T-helper 2 cell treated with Interferon-gamma antibody and Interleukin-4, amounts not matched to agents 5 μg/mL and 100 μg/mL, for 36 hours (primary cell): ENCODE measurements at places on chromosomes 5 and 9.

GRCh38 chr5:133307275-133307674 lies 255.5 kb downstream of the HSPA4 start:
- no peak for DNase-seq

- peak; percentile 51 for DNase-seq
Measured at GRCh38 chr5:135913713-135914626, 18.3 kb upstream of the IL9 start.

- no peak for DNase-seq
Measured at GRCh38 chr5:109935833-109936490, 246.2 kb downstream of the MAN2A1 start.

DNA sequence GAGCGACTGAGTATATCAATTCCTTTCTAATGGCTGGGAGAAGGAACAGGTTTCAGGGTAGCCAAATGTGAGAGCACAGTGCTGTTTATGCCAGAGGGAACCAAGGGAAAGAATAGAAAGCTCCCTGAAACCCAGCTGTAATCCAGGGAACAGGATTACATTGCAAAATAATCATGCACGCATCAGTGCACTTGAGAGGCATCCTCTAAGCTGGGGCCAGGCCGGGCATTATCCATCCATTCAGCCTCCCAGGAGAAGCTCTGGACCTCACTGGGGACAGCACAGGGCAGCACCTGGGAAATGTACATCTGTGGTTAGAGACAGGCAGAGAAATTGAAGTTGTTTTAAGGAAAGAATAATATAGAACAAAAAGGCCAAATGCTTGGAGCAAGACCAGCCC lies 72.7 kb downstream of the MTRR start:
- no peak for DNase-seq

DNA sequence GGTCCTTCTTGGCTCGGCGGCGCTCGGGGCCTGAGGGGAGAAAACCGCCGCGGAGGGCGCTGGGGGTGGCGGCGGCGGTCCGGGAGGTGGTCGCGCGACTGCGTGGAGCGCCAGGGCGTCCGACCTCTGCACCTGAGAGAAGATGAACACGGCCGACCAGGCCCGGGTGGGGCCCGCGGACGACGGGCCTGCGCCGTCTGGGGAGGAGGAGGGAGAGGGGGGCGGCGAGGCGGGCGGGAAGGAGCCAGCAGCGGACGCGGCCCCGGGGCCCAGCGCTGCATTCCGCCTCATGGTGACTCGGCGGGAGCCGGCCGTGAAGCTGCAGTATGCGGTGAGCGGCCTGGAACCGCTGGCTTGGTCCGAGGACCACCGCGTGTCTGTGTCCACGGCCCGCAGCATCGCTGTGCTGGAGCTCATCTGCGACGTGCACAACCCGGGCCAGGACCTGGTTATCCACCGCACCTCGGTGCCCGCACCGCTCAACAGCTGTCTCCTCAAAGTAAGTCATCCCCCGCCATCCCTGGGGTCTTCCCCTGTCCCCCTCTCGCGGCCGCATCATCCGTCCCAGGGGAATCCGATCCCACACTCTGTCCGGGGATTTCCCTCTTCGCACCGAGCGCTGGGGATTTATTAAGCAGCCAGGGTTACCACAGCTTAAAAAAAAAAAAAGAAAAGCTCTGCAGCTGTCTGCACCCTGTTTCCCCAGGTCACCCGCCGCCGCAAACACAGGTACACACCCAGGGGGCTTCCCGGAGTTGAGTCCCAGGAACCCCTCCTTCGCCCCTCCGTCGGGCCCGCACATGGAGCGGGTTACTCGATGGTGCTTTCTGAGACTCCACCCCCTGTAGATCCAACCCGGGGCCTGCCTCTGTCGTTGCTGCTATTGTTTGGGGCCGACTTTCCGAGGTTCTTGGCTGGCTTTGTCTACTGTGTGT lies at the start of gene GTF3C4:
GTF3C4 (plus strand) TSS at position 8 of the 935 bp plus-strand sequence; CDS start at position 143, 135 bp downstream.
- peak; percentile 81 for DNase-seq

DNA sequence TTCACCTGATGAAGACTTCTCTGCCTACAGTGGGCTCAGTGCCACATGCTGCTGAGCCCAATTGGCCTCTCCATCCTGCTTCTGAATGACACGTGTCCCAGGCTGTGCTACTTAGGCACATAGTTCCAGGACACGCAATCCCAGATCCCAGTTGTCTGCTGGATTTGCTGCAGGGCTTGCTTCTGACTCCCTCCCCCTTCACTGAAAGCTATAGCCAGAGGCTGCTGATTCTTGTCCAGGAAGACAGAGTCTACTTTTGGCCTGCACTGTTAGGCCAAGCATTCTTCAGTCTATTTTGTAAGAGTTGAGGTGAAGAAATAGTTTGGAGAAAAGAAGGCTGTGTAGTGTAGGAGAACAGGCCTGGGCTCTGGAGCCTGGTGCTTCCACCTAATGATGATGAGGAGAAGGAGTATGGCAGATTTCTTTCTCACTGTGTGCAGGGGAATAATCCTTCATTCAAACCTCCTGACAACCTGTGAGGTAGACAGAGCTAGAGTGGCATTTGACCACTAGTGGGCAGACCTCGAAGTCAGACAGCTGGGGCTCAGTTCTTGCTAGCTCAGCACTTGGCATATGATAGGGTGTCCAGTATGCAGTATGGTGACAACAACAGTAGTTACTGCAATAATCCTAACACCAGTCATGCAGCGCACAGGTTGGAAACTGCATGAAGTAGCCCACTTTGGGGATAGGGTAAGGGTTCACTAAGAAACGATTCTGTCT lies 19.5 kb upstream of the ASPN start:
- no peak for DNase-seq

- DNase-seq, result no peak
Measured at GRCh38 chr9:112789473-112789872, 38.9 kb downstream of the SNX30 start.

GRCh38 chr5:132467287-132467984 lies 23.1 kb downstream of the IRF1 start:
- DNase-seq, result no peak

DNA sequence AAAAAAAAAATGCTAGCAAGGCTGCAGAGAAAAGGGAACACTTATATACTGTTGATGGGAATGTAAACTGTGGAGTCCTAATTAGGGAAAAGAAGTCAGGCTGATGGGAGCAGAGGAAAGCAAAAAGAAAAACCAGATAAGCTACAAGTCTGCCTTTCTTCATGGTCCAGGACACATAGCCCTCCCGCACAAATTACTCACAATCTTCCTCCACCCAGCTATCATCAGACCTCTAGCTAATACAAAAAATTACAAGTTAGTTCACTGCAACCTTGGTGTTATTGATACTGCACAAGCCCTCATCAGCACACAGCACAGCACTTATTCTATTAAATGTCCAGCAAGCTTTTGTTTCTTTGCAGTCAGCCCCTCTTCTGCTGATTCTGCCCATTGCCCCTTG lies 186.0 kb upstream of the ADRA1B start:
- no peak for DNase-seq

DNA sequence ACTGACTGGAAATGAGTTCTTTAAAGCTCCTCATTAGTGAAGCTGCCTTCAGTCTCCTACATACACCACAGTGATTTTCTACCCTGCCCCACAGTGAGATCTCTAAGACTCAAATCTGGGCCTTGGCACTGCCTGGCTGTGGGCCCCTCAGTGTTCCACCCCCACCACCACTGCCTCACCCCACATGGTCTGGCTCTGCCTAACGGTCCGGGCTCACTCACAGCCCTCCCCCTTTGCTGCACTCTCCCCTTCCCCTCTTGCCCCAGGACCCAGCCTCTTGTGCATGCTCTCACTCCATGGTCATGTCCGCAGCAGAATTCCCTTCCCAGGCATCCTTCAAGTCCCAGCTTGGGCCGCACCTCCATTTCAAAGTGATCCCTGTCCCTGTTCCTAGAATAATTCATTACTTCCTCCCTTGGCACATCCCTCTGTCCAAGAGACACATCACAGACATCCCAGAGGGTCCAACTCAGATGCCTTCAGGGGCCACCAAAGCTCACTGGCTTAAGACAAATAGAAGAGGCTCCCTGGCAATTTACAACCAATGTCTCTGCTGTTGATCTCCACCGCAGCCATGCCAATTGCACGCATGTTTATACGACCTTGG lies 56.7 kb downstream of the HRH2 start:
- DNase-seq, result no peak

GRCh38 chr5:107294211-107294550 lies 376.6 kb downstream of the EFNA5 start:
- DNase-seq, result no peak

- no peak for DNase-seq
Measured at GRCh38 chr5:63125392-63125791, 546.8 kb downstream of the LRRC70 start.

DNA sequence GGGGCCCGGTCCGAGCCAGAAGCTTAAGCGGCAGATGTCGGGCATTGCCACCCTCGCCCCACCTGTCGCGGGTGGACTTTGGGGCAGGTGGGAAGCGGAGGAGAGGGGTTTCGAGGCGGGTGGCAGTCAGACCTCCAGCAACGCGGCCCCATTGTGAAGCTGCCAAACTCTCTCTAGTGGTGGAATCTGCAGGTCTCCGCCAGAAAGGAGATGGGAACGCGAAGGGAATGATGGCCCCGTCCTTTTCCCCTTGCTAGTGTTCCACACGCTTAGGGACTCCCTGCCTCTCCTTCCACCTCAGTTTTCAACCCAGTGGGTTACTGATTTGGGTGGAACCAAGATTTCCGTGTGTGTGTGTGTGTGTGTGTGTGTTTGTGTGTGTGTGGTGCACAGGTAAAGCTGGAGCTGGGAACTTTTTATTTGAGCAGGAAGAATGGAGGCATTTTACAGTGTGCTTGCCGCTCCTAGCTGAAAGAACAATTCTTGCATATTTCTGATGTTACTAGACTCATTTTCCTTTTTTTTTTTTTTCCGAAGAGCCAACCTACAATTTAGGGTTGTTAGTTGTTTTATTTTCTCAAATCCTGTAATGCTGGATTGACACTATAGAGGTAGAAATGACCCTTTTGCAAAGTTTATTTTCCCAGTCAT lies 1.3 kb downstream of the MACIR start:
- no peak for DNase-seq

DNA sequence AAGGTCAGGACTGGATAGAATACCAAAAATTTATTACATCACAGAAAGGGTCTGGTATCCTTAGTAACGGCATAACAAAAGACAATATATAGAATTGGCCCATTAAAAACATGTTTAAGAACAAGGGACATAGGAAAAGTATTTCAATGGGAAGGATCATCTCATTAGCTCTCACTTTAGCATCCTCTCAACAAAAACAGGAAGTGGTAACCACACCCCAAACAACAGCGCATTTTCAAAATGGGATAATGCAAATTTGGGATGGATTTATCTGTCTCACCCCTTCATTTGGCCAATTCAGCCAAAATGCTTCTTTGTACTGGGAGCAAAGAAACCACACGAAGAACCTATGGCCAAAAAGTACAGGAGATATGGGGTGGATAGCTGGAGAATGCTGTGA lies 9.8 kb upstream of the UGT3A1 start:
- no peak for DNase-seq

GRCh38 chr5:79820648-79821047 lies 131.0 kb downstream of the CMYA5 start:
- no peak for DNase-seq

- no peak for DNase-seq
Measured at GRCh38 chr9:71755230-71755629, 13.1 kb downstream of the CEMIP2 start.

GRCh38 chr5:56327809-56328208 lies 94.7 kb upstream of the ANKRD55 start:
- peak; percentile 88 for DNase-seq
